ENCODE measurements at places on chromosomes 5 and 9. TPM values are rescaled to one million over a fixed set of nuclear protein-coding genes. Genes with fewer than 3 reads are reported as not detected.

- DNase-seq: no peak
Observed at GRCh38 chr9:27395484-27395921, 98.6 kb upstream of the EQTN start.

DNA sequence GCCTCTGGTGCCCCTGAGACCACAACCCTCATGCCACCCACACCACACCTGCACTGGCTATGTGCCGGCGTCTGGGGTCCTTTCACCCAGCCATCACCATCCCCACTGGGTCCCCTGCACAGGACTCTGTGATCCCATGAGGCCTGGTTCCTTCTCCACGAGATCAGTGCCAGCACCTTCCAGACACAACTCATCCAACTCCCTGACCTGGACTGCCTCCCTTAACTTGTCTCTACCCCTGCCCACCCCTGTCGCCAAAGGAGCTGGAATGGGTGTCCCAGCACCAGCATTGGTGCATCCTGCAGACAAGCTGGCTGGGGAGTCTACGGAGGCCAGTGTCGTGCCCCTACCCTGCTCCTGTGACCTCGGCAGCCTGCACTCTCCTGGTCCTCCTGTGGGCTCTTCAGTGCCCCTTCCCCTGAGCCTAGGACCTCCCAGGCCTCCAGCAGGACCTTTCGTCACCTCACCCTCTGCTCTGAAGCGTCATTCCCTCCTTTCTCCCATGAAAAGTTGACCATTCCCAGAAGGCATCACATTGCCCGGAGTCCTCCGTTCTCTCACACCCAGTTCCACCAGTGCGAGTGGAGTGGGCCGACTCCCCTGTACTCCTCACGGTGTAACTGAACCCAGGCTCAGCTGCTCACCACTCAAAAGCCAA is 87.7 kb downstream of the NSUN2 start:
- no peak for DNase-seq

GRCh38 chr9:108272349-108272899 is 583.4 kb downstream of the ACTL7B start:
- no peak for DNase-seq

DNA sequence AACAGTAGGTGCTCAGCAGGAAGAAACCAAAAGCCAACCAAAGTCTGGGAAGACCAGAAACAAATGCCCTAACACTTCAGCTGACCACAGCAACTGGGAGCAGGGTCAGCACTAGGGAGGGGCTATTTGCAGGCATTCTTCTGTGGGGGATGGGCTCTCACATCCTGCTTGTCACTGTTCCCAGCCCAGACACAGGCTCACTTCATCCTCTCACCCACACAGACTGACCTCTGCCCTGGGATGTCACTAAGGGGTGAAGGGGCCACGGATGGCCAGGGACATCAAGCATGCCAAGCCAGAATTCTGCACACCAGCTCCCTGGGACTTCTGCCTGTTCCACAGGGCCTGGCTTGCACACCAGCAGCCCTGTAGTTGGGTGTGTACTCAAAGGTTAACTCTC is 28.7 kb downstream of the GFRA3 start:
- DNase-seq: no peak

DNA sequence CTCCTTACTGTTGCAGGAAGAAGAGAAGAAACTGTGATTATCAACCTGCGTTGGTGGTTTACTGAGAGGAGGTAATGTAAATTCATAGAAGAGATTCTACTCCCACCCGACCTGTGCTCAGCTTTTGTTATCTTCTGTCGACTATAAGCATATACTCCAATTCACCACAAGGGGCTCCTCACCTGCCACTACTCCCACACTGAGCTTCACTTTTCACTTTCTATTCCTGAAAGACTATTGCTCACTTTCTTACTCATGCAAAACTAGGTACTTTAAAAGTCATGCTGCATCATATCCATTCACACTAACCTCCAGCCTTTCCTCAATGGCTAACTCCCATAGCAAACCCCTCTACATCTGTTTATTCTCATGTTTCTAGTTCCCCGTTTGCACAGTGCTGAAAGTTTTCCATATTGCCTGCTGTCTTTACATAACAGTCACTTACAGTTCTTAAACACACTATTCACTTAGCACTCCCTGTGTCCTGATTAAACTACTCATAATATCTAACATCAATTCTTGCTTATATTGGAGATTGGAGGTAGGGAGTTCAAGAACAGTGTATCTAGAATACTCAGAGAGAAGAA is 1062.6 kb downstream of the NR2F1-AS1 start:
- DNase-seq: no peak

Gene MACROH2A1
- 214 TPM for polyA plus RNA-seq

Gene MYOZ3
- 6.4 TPM for polyA plus RNA-seq

Data from right renal pelvis (tissue), 4 donors.